Fibroblast of skin of right biceps (primary cell): ENCODE measurements at places on chromosomes 2 and 18.

- no peak for DNase-seq
Measured at GRCh38 chr2:196224756-196225155, 53.4 kb upstream of the STK17B start.

- peak; percentile 94 for DNase-seq
Measured at GRCh38 chr18:23225503-23225902, 90.2 kb downstream of the CABLES1 start.

GRCh38 chr18:37578886-37579513 is 13.4 kb upstream of the CELF4 start:
- peak; percentile 9 for DNase-seq

GRCh38 chr2:177753682-177754491 is 318.7 kb downstream of the PDE11A start:
- peak; percentile 85 for DNase-seq

- no peak for DNase-seq
Measured at GRCh38 chr2:178105566-178105965, 6.7 kb upstream of the RBM45 start.

GRCh38 chr2:20025065-20025786 is 12.8 kb upstream of the MATN3 start:
- peak; percentile 81 for DNase-seq

DNA sequence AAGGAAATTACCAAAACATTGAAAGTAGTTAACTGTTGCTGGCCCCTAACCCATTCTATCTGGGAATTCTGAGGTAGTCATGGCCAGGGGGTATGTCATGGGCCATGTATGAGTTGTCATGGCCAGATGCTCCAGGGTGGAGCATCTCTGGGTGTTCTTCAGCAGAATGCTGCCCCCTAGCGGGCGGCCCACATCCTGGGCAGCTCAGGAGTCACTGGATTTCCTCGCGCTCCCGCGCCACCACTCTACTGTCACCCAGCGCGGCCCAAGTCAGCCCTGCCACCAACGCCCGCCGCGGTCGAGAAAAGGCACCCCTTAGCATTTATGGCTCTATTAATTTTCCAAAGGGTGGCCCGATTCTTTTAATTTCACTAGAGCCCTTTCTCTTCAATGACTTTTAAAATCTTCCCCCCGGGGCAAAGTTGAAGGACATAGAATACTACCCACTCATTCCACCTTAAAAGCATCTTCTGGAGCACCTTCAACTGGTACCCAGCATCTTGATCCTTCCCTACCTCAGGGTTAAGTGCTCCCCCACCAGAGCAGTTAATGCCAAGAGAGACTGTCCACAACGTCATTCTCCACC is 41.6 kb downstream of the PKDCC start:
- peak; percentile 56 for DNase-seq

DNA sequence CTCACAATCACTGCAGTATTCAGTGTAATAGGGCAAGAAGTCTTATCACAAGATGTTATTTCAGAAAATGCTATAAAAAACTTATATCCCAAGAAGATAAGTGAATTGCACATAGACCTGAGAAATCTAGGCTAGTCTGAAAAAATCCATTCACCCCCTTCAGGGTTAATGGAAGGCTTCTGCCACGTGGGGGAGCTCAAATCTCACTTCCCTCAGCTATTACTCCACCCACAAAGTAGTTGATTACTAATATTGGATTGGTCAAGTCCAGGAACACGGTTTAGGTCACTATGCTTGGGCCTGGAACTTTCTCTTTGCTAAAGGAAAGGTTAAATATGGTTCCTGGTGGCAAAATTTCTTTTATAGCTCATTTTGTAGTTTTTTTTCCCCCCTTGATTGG is 51.2 kb upstream of the ADAM23 start:
- peak; percentile 42 for DNase-seq

DNA sequence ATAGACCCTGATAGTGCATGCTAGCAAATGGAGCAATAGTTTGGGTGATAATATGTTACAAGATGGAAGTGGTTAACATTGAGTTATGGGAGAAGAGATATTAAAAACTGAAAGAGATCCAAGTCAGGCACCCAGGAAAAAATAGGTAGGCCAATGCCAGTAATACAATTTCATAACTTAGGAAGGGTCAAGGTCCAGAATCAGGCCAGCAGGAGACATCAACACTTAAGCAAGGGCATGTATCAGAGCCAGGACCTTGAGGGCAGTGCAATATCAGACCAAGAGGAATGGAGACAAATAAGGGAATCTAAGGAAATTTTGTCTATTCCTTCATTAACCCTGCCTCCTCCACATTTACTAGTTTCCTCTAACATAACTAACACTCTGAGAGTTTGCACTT is 124.1 kb upstream of the NYAP2 start:
- DNase-seq: no peak

DNA sequence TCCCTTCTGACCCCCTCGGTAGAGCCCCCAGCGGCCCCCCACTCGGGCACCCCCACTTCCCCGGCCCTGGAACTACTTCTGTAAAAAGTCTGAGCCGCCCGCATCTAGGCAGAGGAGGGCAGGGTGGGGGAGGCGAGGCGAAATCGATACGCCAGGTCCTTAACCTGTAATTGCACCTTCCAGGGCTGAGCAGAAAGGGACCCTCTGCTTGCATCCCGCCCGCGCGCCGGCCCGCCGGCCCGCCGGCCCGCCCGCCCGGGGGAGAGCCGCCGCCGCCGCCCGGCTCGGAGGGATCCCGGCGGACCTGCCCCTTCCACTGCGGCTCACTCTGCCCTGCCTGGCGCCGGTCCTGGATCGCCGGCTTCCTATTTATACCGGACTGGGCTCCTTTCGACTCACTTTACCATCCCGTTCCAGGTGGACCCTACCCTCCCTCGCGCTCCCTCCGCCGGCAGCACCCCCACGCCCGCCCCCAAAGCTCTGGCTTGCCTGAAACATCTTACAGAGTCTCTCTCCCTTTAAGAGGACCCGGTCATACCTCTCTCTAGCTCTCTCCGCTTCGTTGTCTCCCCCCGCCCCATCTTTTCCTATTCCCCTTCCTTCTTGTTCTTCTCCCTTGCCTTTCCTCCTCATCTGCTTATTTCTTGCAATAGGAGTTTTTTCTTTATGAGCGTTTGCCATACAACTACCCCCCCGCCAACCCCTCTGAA is 797 bp downstream of the KLHL14 start:
- DNase-seq: no peak

DNA sequence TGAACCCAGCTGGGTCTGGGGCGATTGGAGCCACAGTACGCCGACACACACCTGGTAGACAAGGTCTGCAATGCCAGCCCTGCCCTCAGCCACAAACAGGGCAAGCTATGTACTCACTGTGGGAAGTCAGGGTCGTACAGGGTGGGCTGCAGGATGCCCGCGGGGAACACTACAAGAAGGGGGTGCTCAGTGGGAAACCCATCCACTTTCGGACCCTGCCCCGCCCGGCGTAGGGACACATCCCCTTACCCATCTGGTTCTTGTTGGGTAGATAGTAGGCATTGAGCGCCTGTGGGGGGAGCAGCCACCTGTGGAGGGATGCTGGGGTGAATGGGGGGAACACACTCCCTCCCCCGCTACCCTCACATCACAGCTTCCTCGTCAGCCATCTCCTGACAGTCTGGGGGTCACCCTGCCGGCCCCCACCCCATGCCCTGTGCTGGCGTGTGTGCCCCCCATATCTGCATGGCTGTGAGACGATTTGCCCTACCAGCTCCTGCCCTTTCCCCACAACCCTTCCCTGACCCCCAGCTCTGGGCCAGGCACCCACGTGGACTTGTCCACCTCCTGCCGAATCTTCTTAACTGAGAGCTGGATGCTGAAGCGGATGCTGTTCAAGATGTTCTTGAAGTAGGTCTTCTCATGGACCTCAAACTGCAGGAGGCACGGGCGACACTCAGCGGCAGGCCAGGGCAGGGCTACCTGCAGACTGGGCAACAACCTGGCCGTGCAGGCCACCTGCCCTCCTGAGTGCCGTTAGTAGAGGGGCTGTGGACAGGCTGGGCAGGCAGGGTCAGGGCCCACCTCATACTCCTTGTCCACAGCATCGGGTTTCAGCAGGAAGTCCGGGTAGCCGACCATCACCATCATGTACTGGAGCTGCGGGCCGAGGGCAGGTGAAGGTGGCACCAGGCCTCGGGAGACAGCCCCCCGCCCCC is 5.1 kb downstream of the ECEL1 start:
- DNase-seq: no peak

DNA sequence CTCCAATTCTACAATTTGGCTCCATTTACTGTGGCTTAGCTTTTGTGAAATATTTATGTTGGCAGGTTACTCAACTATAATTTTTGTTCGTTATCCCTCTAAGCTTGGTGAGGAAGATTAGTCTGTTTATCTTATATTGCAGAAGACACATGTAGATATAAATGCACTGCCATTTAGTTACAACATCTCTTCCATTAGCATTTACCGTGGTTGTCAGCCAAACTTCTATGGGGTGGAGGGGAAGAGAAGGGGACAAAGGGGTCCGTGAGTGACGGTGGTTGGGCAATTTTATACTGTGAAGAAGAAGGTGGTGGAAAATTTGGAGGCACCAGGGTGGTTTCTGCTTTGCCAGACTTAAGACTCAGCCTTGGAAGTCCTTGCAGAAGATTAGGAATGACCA is 117.6 kb upstream of the CXCR4 start:
- no peak for DNase-seq

DNA sequence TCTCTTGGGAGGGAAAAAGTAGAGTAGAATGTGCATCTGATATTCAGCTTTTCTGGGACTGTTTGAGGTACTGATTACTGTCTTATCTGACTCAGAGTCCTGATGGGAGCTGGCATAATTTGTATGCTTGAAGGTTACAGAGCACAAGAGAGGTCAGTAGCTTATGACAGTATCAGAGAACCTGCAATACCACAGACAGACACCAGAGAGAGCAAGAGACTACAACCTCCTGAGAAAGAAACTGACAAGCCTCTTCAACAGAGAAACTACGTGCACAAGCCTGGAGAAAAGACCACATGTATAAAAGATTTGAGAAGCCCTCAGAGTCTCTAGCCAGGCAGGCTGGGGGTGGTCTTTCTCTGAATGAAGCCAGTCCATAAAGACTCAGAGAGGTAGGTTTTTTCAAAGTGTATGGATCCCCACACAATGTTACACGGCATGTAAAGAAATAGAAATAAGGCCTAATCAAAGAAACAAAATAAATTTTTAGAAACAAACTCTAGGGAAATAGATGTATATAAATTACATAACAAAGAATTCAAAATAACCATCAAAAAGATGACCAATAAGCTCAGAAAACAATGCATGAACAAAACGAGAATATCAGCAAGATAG is 568.3 kb downstream of the LRRTM4 start:
- peak; percentile 27 for DNase-seq

GRCh38 chr2:196422361-196422760 is 217.2 kb upstream of the CCDC150 start:
- no peak for DNase-seq
